ENCODE measurements at places on chromosomes 2 and 18.

DNA sequence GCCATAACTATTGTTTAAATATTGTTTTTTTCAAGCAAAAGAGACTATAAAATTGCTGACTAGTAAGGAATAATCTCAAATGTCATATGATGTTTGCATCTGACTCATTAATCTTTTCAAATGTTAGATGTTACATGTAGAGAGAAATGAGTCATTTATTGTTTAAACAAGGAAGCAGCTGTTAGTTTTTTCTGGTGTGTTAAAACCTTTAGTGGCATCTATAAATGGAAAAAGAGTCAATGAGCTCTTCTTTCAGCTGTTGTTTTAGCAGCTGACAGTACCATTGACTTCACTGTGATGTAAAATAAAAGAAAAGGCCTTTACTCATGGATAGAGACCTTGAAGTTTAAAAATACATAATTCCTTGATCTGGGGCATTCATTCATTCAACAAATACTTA, 1.8 kb upstream of the KLHL41 start:
- no peak for DNase-seq

GRCh38 chr2:81087646-81088045, 783.1 kb upstream of the LRRTM1 start:
- no peak for DNase-seq

- DNase-seq = no peak
Measured at GRCh38 chr2:86012007-86012712, 93.5 kb downstream of the POLR1A start.

DNA sequence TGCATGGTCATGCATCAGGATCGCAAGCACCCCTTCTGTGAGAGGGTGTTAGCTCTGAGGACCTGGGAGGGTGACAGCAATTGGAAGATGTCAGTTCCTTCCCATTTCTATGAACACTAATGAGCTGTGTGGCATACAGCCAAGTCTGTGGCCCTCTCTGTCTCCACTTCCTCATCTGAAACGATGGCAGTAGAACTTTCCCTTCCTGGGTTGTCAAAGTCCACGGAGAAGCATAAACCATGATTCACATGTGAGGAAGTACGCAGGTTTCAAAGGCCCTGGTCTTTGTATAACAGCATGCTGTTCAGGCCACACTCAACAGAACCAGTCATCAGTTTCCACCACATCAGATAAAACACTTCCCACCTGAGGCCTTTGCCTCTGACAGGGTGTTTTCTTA, 167.4 kb upstream of the RAB6C start:
- no peak for DNase-seq

DNA sequence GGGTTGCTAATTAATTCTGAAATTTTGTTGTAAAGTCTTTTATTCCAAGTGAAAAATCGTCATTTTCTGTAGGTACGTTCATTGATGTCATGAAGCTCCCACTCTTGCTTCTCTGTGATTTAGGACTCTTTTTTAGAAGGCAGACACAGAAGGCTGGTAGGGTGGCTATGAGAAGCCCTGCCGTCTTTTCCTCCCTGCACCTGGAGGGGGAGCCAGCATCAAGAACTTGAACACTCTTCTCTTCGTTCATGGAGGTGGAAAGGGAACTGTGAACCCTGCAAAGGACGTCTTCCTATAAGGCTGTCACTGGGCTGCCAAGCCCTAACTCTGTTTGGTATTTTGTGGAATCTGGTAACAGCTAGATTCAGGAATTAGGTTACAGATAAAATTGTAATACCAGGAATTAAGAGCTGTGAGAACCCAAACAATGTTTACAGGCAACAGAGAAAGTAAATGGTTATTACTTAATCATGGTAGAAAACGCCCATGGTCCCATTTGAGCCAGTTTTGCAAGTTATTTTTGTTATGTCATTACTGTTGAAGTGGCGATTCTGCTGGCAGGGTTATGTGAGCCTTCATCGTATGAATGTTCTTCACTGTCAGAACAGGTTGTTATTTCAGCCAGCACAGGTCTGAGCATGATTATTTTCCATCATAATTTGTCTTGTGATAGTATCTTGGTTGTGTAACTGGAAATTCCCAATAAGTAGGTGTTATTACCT, 112.2 kb downstream of the OSBPL6 start:
- no peak for DNase-seq

DNA sequence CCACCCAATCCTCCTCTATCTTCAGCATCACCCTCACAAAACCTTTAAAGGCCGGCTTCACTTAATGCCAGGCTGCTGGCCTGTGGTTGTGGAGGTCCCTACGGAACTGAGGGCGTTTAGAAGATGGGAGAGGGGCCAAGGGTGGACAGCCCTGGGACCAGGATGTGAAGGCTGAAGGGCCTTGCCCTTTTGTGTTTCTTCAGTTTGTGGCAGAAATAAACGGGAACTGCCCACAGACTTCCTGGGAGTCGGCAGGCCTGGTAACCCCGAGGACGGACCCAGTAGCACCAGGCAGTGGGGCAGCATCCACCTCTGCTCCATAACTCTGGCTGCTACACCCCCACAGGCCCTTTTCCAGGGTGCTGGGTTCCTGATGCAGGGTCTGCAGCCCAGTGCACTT, 51.3 kb downstream of the LYPD1 start:
- no peak for DNase-seq

DNA sequence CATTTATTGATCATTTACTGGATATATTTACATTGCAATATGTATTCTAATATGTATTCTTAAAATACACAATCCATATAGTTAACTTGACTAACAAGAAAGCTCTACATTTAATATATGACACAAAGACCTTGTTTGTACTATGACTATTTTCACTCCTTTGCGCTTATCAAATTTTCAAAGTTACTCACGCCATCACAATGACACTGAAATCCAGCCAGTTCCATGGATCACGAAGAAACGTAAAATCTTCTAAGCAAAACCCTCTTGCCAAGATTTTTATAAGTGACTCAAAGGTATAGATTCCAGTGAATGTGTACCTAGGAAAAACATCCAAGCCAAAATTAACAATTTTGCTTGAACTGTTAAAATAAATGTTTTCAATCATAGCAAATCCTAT, 39.6 kb downstream of the SCN3A start:
- DNase-seq = no peak

- DNase-seq = no peak
Measured at GRCh38 chr2:64140665-64141200, 3.5 kb downstream of the PELI1 start.

DNA sequence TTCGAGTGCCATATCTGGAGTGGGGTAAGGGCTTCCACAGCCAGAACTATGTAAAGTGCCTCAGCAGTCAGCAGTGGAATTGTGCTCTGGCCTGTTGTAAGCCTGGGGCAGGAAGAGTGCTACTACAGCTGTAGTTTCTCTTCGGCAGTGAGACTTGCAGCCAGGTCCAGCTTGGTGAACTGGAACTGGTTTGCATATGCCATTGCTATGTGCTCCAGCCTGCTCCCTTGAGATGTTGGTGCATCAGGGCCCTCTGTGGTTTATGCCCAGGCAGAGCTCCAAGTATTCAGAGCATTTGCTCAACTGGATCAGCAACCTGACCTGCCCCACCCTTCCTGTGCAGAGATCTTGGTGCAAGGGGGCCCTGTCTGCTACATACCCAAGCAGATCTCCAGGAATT, 47.8 kb downstream of the ZNF804A start:
- DNase-seq = no peak

DNA sequence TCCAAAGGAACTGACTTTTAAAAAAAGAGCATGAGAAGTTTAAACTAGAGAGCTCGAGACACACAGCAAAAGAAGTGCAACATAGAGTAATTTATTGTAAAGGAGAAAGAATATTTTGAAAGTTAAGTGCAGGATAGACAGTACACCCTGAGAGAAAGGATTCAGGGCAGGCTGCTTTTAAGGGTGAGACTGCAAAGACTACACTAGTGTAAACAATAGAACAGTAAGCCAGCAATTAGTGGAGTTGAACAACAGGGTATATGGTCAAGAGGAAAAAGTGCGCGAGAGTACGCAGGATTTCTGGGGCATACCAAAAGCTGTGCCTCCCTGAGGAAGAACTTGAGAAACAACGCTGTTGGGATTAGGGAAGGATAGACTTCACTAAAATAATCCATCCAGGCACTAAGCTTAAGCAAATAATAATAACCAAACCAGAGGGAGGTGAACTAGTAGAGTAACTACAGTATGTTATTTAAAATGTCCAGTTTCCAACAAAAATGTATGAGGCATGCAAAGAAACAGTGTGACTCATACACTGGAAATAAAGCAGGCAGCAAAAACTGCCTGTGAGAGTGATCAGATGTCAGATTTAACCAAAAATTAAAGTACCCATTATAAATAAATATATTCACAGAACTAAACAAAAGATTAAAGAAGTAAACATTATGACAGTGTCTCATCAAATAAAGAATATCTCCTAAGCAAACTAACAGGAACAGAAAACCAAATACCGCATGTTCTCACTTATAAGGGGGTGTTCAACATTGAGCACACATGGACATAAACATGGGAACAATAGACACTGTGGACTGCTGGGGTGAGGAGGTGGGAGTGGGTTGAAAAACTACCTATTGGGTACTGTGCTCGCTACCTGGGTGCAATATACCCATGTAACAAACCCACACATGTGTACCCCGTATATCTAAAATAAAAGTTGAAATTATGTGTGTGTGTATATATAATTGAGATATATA, 40.5 kb upstream of the EMILIN2 start:
- no peak for DNase-seq

GRCh38 chr18:80198994-80199748, 48.1 kb downstream of the PARD6G start:
- no peak for DNase-seq

DNA sequence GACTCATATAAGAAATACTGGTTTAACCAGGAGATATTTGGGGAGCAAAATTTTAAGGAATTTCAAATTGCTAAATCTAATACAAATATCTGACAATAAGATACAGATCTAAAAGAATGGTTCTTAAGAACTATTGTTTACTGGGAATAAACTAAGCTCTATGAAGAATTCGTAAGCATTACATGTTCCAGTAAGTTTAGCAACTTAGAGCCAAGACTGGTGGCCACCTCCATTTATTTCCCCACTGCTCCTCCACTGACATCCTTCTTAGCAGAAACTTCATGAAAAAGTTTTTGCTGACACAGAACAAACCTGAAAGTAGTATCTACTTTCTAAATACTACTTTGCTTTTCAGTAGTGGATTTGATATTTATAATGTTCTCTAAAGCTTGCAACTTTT, 83.0 kb downstream of the ACSL3 start:
- DNase-seq = no peak

DNA sequence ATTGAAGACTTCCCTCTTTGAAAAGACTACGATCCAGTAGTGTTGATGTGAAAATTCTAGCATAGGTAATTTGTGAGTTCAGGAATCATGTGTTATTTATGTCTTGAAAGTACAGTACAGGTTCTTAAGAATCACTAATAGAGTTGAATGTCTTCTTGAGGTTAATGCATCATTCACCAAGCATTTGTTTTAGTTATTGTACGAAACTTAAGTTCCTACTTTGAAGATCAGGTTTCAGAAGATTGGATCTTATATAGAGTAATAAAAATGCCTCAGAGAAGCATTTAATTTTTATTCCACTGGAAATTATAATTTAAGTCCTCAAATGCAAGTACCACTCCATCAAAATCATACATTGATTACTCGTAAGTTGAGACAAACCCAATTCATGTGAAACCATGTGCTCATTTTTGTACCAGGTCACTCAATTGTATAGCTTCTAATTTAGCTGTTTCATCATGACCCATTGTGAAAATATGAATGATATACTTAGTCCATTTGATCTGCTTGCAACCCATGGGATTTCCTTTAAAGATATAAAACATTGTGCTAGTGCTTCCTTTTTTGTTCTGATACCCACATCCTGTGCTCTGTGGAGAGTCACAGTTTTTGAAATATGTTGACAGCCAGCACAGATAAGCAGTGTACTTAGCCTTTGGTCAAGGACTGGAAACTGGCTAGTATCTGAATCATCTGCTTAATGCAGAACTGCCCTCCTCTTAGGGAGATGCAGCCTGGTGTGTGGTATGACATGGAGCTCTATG, 22.5 kb upstream of the RAB27B start:
- no peak for DNase-seq

DNA sequence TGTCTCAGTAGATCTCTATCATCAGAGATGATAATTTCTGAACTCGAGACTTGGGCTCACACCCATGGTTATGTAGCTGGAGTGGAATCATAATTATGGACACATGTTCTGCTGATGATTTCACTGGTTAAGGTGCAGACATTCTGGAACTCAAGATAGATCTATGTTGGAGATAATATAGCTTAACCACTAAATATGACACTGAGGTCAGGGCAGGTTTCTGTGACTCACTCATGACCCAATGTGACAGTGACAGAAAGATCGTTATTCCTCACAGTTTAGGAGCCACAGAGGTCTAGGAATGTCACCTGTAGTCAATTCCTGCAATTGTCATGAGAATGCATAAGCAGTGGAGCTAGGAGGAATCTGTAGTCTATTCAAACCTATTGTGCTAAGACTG, 828.6 kb downstream of the TRIB2 start:
- DNase-seq = no peak

Measured in hematopoietic multipotent progenitor cell treated with erythropoietin and hydrocortisone succinate and interleukin-3 and kit ligand, for 17 days (in vitro differentiated cells).